ENCODE measurements at places on chromosomes 1 and 21. TPM values are rescaled to one million over a fixed set of nuclear protein-coding genes. Genes with fewer than 3 reads are reported as not detected.

DNA sequence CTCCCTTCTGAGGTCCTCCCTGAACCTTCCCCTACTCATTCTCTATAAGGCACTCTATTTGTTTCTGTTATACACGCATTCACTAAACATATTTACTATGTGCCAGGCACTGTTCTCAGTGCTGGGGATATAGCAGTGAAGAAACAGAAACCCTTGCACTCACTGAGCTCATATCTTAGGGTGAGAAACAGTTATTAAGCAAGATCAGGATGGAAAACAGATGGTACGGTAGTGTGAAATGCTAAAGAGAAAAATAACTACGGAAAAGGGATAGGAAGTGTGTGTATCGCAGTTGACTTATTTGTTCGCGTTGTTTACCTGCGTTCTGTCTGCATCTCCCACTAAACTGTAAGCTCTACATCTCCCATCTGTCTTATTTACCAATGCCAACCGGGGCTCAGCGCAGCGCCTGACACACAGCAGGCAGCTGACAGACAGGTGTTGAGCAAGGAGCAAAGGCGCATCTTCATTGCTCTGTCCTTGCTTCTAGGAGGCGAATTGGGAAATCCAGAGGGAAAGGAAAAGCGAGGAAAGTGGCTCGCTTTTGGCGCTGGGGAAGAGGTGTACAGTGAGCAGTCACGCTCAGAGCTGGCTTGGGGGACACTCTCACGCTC lies 572 bp downstream of the CYB5RL start:
- DNase-seq = no peak

DNA sequence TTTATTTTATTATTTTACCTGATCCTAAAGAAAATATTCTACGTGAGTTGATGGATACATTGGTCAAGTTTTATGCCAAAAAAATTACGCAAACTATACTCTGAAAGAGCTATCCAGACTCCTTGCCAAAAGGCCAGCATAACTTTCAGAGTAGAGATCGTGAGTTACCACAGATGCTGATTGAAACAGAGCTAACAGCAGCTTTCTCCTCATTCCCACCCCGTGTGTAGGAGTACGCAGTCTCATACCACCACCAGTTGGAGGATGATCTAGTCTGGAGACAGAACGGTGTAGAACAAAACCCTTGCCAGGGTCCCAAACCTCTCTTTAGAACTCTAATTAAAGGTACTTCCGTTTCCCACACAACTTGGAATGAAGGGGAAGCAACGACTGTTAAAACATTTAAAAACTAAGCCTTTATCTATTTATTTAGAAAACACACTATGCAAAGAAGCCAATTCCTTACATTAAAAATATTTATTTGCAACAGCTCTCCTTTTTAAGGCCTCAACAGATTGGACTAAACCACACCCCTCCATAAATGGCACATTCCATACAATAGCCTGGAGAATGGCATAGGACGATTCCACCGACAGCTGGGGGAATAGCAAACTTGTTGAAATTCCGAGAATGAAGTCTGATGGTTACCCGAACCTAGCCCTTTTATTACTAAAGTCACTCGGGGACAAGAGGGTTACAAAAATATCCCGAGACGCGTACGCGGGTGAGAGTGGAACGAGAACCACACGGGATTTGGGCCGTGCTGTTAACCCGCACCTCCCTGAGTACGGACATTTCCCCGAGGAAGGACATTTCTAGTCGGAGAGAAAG lies 1.4 kb downstream of the NUCKS1 start:
- DNase-seq = peak; percentile 32

- no peak for DNase-seq
Measured at GRCh38 chr1:6495540-6496364, 4.3 kb upstream of the PLEKHG5 start.

DNA sequence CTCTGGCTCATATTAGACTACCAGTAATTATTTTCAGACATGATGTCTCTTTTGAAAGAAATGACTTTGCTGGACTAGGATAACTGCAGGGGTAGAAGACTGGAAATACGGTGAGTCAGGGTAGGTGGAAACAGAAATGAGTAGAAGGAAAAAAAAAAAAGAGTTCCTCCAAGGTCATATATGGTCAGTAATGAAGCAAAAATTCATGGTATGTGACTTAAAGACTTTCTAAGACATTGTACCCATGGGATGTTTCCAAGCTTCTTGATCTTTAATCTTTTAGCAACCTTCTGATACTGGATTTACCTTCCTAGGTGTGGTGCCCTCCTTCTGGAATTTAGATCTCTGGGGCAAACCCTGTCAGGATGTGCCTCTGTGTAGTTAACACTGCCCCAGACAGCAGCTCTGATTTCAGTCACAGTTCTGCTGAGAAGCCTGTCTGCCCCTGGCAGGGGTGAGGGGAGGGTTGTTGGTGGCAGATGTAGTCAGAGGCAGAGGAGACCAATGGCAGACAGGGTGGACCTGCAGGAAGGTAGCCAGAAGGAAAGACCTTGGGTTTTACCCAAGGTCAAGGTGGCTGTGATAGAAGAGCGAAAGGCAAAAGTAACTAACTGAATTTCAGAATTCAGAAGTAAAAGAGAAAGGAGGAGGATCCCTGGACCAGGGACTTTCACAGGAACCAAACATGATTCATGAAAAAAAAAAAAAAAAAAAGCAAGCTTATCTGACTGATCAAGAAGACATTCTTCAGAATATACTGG lies 44.1 kb upstream of the BCL10 start:
- DNase-seq = no peak

GRCh38 chr1:166915941-166916340 lies 39.9 kb upstream of the TADA1 start:
- DNase-seq = no peak

DNA sequence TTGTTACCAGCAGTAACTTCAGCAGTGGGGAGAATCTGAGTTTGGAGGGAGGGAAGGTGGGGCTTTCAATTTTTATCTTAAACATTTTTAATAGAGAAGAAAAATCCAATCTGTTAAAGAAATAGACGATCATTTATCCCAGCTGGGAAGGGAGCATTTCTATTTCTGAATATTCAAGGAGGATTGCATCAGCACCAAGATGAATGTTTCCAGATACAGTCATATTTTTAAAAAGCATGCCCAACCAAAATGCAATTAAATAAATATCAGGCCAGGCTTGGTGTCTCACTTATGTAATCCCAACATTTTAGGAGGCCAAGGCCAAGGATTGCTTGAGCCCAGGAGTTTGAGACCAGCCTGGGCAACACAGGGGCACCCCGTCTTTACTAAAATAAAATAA lies 1.7 kb upstream of the ATP1A4 start:
- DNase-seq = no peak

- DNase-seq = no peak
Measured at GRCh38 chr1:159077120-159077961, 775 bp upstream of the AIM2 start.

- no peak for DNase-seq
Measured at GRCh38 chr1:83834621-83835264, 164.2 kb downstream of the TTLL7 start.

DNA sequence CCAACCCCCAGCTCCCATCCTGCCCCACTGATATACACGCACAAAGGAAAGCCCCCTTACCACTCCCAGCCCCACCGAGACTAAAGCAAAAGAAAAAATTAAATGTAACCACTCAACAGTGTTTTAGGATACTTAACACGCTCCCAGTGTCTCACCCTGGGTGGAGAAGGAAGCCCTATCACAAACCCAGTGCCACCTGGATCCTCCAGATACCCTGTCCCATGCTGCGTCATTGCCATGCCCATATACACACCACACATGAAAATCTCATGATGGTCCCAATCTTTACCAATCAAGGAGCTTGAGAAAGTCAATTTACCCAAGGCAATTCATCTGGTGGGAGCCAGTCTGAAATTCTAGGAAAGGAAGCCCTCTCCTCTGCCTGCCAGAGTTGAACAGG lies 11.2 kb downstream of the KIAA1614 start:
- no peak for DNase-seq

- no peak for DNase-seq
Measured at GRCh38 chr21:45460011-45460565, 55.1 kb downstream of the COL18A1 start.

DNA sequence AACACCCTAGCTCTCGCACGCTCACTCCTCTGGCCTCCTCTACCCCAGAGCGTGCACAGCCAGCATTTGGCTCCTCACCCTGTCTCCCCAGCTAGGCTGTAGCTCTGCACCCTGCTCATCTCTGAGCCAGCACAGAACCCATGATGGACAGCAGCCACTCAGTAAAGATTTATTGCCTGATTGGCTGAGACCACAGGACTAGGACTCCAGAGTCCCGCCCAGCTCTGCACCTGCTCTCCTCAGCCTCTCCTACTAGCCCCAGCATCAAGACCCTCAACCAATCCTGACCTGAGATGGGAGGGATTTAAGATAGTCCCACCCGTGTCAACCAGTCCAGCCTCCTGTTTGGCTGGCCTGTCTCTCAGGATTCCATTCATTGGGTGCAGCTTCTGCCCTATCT lies 9.3 kb downstream of the C1QB start:
- DNase-seq = no peak

- no peak for DNase-seq
Measured at GRCh38 chr1:3940754-3941345, 40.8 kb upstream of the C1orf174 start.

DNA sequence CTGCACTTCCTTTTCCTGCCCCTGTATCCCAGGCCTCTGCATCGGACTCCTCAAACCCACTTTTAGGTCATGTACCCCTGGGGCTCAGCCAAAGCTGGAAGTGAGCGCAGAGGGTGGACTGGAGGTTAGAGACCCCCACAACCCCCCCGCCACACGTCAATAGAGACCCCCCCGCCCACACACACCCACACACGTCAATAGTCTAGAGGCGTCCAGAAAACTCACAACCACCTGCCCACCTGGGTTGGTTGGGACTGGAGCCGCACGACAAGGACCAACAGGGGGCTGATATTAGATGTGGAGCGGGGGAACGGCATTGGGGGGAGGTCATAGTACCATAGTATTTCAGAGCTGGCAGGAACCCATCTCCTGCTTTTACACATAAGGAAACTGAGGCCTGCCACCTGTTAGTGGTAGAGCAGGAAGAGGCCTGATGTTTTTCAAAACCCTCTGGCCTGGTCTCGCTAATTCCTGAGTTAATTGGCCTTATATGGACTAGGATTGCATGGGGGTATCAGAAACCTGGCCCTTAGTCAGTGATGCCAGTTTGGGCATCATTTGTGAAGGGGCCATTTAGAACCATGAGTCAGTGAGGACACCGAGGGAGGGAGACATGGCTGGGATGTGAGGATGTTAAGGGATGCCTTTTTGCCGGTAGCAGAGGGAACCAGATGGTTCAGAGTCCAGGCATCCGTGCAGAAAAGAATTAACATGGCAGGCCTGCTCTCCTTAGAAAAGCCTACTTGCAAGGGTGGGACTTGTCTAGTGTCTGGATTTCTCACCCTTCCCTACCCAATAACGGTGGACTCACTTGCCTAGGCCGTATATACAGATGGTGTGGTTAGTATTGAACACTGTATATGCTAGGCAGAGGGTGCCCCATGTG lies 1.1 kb downstream of the NENF start:
- DNase-seq = no peak

DNA sequence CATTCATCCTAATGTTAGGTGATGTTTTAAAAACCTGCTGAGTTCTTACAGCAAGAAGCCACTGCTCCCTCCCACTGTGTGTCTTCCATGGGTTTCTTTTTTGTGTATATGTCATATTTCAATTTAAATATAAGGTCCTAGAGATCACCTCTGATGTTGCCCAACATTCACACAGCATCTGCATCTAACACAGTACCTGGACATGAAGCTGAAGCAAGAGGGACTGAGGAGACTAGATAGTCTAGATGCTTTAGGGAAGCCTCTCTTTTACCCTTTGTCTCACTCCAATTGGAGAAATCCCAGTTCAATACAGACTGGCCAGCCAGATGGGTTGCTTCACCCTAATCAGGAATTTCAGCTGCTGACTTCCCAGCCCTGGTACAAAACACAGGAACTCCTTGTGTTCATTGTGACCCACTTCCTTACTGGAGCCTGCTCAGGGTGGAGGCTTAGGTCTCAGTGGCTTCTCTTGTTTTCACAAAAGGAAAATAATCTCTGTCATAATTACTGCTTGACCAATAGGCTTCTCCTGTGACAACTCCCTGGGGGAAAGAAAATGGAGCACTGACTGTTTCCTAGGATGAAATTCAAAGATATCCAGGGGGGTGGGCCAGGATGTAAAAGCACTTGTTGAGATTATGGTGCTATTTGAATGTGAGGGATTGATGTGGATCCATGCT lies 17.3 kb downstream of the BTG2 start:
- no peak for DNase-seq

GRCh38 chr21:14880922-14881321 lies 183.9 kb downstream of the NRIP1 start:
- DNase-seq = no peak

- DNase-seq = no peak
Measured at GRCh38 chr1:219659684-219660083, 46.8 kb upstream of the ZC3H11B start.

MATN1 gene
- 1.1 TPM for polyA plus RNA-seq

HSPB7 gene
- polyA plus RNA-seq = 91.3 TPM

SOX13 gene
- polyA plus RNA-seq = 30.2 TPM

IL20 gene
- polyA plus RNA-seq = not detected

FLG gene
- 1.1 TPM for polyA plus RNA-seq

PDC gene
- polyA plus RNA-seq = 0.27 TPM

BMP8B gene
- polyA plus RNA-seq = 1.5 TPM

CTPS1 gene
- 15.7 TPM for polyA plus RNA-seq
